ENCODE measurements at places on chromosomes 7 and 10.

- DNase-seq: no peak
These were observed 32.1 kb downstream of the RBAK start for GRCh38 chr7:5077740-5078139.

DNA sequence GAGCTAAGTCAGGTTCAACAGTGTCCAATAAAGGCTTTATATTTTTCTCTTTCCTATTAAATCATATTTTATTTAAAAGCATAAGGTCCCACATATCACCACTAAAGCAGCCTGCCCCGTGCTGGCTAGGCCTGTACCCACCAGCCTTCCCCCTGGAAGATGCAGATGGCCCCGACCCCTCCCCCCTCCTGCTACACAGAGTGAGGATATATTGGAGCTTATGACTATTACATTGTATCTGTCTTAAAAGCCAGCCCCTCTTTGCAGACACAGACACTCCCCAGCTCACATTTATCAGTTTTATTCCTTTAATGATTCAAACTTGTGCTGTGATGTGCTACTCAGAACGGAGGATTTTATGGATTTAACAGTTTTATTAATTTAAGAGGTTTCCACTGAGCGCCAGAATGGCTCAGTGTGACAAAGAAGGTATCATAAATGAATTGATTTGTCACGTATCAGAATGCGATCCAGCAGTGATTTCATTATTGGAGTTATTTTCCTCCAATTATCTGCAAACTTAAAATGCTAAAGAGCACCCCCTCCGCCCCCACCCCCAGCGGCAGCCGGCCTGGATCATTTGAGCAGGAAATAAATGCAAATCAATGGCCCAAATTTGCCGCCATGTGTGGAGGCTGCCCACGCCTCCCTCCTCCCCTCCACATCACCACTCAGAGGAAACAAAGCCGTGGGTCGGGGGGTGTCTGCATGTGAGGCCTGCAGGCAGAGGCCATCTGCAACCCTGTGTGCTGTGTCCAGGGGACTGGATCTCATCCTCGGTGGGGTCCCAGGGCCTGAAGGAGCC, 72.6 kb upstream of the ZMIZ1 start:
- no peak for DNase-seq

DNA sequence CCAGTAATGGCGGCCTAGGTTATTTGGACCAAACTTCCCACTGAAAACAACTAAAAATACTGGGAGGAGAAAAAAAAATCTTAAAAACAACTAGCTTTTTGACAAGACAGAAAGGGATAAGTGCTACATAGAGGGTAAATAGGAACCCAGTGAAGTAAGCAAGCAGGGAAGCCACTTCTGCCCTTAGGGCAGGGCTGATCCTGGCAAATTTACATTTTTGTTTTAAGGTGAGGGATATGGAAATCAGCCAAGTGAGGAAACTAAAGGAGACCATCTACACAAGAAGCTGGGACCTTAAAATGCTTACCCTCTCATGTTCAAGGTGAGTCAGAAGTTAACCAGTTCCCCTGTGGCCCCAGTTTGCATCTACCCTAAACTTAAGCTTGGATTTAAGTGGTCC, 46.5 kb upstream of the CYCS start:
- no peak for DNase-seq

DNA sequence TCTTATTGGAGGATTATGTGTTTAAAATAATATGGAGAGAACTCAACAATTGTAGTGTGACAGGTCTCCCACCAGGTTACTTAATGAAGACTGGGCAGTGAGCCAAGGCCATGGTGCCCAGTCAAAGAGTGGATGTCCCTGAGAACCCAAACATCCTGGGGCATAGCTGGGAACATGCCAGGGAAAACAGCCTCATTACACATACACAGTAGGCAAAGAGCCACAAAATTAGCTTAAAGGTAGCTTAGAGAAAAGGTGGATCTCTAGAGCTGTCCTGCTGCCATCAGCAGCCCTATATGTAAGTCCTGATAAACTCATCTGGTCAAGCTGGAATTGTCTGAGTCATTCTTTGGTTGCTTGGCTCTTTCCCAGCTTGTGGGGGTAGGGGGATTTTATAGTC, 287.8 kb downstream of the PHF14 start:
- DNase-seq: no peak

DNA sequence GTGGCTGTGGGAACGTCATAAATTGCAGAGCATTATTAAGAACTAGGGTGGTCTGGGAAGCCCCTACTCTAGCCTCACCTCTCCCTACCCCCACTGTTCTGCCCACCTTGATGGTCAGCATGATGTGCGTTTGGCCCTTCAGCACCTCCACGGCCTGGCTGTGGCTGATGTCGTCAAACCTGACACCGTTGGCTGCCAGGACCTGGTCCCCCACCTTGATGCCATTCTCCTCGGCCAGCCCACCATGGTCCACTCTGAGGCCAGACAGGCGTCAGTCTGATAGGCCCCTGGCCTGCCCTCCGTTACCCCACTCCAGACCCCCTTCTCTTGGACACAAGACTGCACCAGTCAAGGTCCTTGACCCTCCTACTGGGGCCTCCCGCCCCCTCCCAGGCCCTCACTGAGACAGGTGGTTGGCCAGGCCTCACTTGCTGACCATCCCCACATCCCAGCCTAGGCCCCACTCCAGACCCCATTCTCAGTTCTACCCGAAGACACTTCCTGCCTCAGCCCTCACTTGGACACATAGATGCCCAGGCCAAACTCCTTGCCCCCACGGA, 9.2 kb downstream of the PDZD7 start:
- no peak for DNase-seq

GRCh38 chr7:142772673-142773072, 1.9 kb downstream of the PRSS2 start:
- no peak for DNase-seq

- no peak for DNase-seq
These were observed 34.7 kb downstream of the NPTX2 start for GRCh38 chr7:98651760-98652159.
